ENCODE measurements at places on chromosomes 12 and 14.

DNA sequence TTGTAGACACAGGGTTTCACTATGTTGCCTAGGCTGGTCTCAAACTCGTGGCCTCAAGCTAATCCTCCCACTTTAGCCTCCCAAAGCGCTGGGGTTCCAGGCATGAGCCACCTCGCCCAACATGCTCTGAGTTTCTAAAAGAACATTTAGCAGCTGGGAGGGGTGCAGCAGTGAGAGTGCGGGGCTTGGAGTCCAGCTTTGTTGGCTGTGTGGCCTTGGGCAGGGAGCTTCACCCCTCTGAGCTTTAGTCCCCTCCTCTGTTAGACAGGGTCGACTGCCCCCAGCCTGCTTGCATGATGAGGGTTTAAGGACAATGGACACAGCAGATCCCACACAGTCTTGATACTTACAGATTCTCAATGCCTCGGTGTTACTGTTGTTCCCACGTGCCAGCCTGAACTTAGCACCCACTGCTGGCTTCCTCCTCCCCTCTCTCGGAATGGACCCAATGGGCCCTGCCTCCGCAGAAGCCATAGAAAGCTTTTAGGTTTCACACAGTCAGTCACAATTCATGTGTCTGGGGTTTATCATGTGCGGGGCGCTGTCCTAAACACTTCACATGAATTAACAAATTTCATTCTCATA lies 54.6 kb downstream of the PSMA6 start:
- no peak for DNase-seq

- DNase-seq, result no peak
These were observed 162.4 kb downstream of the GARIN6 start for GRCh38 chr12:99809909-99810308.

DNA sequence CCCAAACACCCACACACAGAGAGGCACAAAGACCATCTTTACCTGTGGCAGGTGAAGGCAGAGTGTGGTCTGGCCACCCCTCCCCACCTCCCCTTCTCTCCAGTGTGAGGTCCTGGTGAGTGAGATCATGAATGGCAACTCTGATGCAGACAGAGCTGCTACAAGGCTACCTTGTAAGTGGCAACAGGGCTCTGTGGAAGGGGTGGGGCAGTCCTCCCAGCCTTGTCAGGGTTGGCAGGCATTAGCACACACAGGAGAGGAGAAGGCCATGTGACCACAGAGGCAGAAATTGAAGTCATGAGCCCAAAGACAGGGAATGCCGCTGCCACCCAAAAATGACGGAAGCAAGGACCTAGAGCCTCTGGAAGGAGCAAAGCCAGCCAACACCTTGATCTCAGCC lies 30.7 kb downstream of the VWF start:
- no peak for DNase-seq

DNA sequence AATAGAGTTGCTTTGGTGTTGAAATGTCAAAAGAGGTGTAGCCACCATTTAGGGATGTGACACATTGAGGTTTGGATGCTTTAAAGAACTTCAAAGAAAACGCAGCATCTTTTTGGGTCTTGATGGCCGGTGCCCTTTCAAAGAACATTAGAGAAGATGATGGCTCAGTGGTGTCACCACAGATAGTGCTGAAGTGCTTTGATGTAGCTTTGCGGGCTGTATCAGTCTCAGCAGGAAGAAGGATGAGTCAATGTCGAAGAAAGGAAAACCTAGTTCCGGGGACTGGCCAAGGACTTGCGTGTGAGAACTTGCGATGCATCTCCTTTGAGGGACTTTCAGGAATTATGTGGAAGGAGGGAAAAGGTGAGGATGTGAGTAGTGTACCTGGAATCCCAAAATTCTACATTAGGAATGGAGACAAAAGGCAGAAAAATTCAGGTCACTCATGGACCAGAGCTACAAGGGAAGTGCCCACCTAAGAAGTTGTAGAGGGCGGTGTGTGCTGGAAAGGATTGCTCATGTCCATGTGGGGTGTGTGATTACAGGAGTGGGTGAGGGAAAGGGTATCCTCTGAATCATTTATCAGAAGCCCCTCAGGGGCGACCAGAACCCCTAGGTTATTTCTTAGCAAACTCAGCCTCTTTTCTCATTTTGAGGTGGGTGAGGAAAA lies 39.7 kb upstream of the GZMB start:
- DNase-seq, result no peak

DNA sequence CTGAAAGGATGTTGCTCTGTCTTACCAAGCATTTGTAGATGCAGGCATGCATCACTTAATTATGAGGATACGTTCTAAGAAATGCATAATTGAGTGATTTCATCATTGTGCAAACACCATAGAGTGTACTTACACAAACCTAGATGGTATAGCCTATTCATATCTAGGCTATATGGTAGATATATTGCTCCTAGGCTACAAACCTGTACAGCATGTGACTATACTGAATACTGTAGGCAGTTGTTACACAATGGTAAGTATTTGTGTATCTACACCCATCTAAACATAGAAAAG lies 75.9 kb downstream of the IFT81 start:
- DNase-seq, result no peak

DNA sequence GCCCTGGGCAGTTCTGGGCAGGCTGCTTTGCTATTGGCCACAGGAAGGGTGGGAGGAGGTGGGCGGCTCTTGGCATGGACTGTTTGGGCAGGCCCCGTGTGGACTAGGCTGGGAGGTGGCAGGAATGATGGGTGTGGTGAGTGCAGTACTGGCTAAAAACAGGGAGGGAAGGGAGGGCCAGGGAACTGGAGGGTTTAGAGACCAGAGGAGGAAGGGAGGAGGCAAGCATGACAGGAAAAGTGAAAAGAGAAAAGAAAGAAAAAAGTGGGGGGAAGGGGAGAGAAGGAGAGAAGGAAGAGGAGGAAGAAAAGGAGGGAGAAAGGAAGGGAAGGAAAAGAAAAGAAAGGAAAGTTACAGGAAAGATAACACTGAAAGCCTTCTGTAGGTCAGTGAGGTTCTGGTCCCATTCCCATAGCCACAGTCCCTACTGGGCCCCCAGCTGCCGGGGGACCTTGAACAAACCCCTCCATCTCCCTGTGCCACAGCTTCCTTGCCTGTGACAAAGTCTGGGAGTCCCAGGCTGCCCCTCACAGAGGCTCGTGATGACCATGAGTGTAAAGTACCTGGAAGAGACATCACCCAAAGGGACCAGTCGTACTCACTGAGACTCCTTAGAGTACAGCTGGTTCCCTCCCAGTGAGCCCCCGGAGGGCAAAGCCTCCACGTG lies 1.1 kb upstream of the C14orf132 start:
- DNase-seq, result no peak

GRCh38 chr12:122943196-122943595 lies 23.1 kb downstream of the ABCB9 start:
- no peak for DNase-seq

DNA sequence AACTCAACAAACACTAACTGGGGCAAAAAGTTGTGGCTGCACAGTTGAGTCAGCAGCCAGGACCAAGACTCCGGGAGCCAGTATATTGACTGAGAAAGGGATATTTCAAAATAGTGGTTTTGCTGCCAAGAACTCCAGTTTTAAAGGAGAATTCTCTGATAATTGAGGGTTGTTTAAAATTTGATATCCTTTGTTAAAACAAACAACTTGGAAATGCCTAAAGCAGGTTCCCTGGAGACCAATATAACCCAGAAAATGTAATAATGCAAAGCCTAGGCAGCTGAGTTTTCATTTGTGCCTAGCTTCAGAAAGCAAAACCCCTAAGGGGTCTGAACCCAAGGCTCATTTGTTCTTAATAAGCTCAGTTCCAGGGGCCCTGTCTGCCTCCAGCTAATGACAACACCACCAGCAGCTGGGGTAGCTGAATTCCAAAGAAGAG lies 311.7 kb upstream of the CCDC196 start:
- no peak for DNase-seq

DNA sequence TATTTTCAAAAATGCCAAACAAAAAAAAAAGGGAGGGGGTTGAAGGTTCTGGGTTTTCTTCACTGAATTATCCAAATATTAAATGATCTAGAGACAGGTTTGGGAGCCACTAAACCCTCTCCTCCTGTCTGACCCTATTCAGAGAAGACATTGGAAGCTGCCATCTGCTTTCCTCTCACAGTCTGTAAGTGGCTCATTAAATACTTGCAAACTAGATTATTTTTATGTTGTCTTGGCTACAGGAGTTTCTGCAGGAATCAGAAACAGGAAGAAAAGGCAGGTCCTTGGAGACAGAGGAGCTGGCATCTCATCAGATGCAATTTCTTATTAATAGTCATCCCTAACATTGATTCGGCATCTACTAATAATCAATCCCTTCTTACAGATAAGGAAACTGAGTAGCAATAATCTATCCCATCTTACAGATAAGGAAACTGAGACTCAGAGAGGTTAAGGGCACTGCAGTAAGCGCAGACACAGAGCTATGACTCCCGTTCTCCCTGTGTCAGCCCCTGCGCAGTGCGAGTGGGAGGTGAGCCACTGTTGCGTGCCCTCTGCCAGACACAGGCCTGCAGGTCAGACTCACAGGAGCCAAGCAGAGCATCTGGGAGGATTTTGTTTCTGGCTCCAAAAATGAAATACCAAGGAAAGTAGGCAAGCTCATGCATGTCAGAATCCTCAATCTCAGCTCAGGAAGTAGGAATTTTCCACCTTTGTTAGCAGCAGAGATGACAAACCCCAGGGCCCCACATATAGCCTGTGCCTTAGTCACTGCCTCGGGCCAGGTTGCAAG lies 11.0 kb downstream of the BDKRB2 start:
- no peak for DNase-seq

DNA sequence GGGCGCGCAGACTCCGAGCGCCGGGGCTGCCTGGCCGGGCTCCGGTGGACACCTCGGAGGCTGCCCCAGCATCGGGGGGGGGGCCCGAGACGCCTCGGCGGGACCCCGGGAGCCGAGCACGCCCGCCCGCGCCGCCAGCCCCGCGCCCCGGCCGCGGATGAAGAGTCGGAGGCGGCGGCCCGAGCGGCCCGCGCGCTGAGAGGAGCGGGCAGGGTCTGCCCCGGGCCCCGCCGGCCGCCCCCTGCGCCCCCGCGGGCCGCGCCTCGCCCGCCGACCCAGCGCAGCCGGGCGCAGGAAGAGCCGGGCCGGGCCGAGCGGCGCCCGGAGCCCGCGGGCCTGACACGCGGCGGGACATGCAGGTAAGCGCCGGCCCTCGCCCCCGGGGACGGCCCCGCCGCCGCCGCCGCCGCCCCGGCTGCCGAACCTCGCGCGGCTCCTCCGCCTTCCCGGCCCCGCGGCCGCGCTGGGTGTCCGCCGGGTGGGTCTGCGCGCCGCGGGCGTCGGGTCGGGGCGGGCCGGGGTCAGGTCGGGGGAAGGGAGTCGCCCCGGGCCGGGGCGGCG lies 63.7 kb downstream of the FBXL14 start:
- DNase-seq, result no peak

- DNase-seq, result no peak
These were observed 15.6 kb downstream of the FAM186A start for GRCh38 chr12:50380761-50381325.

DNA sequence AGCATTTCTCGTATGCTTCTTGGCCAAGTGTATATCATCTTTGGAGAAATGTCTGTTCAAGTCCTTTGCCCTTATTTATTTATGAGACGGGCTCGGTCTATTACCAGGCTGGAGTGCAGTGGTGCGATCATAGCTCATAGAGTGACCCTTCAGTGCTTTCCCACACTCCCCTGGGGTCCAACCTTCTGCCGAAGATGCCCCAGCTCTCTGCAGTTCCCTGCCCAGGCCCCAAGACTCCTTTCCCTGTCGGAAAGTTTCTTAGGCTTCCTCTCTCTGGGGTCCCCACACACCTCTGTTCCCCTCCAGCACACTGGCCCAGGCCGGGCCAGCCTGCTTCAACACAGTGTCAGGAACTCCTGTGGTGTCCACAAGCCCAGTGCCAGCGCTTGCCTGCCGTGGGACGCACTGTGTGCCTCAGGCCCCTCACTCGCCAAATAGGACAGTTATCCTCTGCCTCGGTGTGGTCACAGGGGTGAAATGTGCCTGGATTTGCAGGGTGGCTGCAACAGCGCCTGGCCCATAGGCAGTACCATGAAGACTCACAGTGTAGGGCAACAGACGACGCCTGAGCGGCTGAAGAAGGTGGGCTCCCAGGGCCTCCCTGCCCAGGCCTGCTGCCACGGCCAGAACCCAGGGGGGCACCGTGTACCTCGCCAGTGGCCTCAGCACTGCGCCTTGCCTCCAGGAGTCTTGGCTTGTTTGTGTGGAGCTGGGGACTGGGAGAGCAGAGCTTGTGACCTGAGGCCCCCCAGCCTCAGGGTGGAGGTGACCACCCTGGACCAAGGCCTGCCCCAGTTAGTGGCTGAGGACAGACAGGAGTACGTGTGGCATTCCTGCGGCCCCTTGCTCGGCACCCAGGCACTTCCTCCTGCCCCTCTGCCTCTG lies 4.9 kb upstream of the ASPG start:
- DNase-seq, result no peak

GRCh38 chr12:18267427-18268099 lies 6.2 kb downstream of the PIK3C2G start:
- DNase-seq, result no peak

DNA sequence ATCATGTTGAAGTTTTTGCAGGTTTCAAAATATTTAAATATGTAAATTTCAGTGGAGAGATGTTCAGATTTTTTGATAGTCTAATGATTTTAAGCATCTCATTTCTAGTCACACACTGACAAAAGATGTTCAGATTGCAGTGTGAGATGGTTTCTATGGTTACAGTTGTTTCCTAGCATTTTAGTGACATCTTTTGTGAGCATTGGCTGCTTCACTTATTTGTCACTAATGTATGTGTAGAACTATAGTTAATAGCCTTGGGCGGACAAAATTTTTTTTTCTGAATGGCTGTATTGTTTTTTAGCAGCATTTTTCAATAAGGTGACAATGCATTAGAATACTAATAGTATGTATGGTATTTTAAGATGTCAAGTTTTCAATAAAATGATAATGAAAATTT lies 315.6 kb upstream of the PRKD1 start:
- DNase-seq, result peak; percentile 75

DNA sequence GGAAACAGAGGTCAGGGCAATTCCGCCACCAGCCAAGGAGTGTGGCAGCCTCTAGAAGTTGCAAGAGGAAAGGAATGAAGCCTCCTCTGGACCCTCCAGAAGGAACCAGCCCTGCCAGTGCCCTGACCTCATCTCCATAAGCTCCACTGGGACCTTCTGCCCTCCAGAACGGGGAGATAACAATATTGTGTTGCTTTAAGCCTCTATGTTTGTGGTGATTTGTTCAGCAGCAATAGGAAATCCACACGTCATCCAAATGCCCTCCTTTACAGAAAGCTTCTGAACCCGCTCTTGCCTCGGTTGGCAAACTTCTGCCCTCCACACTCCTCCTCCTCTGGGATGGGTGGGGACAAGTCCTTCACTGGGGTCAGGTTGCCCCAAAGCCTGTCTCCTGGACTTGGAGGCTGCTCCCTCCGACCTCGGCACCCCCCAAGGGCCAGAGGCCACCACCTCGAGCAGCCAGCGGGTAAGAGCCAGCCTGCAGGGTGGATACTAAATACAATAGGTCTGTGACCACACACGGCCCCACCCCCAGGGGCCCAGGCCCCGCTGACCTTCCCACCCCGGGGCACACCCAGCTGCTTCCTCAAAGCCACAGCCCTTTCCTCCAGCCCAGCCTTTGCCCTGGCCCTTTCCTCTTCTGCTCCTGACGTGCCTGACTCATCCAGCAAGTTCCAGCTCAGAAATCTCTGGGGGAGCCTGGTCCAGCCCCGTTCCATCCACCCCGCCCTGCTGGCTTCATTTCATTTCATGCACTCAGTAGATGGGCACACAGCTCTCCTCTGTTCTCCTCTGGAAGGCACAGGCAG lies 58.7 kb upstream of the NCOR2 start:
- no peak for DNase-seq

- DNase-seq, result no peak
These were observed 84.0 kb downstream of the PRKAB1 start for GRCh38 chr12:119751961-119752360.
